EH (cell line): ENCODE measurements at places on chromosomes 3 and 15.

DNA sequence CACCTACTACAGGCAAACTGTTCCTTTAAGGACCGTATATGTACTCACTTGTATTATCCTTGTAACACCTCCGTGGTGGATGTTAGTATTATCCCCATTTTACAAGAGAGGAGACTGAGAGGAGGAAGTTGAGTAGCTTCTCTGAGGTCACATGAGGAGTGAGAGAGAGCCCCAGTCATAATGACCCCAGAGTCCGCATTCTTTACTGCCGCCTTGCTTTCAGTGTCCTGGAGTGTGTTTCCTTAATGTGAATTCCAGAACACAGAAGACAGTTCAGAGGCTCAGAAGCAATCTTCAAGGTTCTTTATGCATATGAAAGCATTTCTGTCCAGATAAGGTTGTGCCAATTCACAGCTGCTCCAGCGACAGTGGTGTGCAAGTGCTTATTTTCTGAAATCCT lies 199.2 kb downstream of the CACNA2D3 start:
- DNase-seq, result no peak

DNA sequence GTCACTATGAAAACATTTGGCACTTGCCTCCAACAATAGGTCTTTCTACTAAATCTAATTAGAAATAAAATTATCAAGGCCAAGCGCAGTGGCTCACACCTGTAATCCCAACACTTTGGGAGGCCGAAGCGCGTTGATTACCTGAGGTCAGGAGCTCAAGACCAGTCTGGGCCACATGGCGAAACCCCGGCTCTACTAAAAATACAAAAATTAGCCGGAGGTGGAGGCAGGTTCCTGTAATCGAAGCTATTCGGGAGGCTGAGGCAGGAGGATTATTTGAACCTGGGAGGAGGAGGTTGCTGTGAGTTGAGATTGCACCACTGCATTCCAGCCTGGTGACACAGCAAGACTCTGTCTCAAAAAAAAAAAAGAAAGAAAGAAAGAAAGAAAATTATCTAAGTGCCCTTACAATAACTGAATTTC lies 1.6 kb upstream of the PLD1 start:
- DNase-seq, result peak; percentile 78

DNA sequence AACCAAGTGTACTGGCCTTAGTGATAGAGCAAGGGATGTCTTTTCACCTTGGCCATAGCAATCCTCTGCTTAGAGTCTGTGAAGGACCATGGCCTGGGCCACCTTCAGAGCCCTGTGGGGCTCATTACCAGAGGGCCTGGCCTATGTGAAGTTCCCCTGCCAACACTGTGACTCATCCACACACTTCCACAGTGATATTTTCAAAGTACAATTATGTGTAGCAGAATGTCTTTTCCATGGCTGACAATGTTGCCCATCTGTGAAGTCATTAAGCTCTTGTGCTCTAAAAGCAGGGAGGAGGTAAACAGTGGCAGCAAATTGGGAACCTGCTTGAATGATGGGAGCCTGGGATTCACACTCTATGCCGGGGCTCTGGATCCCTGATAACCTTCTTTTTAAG lies 12.2 kb upstream of the CACNA1D start:
- no peak for DNase-seq

- peak; percentile 62 for DNase-seq
Measured at GRCh38 chr3:150300852-150301517, 107.1 kb upstream of the TSC22D2 start.

DNA sequence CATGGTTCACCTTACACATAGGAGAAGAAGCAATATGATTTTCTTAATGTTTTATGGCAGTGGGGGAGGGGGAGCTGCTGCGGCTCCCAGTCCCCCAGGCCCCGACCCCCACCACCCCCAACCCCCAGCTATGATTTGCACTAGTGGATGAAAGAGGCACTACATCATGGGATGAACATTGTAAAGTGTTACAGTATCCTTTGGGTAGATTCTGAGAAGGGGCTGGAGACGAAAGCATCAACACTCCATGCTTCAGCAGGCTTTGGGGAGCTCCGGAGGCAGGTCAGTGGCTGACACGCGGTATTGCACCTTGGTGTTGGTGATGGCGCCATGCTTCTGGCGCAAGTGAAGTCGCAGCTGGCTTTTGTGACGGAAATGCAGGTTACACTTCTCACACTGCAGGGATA lies 19.9 kb upstream of the RTP2 start:
- no peak for DNase-seq

DNA sequence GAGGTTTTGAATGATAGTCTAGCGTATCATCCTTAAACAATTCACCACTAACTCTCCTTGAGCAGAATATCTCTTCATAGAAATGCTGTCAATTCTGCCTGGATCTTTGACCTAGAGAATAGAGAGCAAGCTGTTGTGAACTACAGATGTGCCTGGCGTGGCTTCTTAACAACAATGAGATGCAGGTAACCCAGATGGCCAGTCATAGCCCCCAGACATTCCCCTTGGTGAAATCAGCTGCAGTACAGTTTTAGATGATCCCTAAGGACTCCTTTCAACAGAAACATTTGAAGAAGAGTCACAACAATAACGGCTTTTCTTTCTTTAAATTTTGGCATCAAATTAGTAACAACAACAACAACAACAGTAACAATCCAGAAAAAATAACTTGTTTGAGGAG lies 1041.3 kb downstream of the ROBO1 start:
- no peak for DNase-seq

DNA sequence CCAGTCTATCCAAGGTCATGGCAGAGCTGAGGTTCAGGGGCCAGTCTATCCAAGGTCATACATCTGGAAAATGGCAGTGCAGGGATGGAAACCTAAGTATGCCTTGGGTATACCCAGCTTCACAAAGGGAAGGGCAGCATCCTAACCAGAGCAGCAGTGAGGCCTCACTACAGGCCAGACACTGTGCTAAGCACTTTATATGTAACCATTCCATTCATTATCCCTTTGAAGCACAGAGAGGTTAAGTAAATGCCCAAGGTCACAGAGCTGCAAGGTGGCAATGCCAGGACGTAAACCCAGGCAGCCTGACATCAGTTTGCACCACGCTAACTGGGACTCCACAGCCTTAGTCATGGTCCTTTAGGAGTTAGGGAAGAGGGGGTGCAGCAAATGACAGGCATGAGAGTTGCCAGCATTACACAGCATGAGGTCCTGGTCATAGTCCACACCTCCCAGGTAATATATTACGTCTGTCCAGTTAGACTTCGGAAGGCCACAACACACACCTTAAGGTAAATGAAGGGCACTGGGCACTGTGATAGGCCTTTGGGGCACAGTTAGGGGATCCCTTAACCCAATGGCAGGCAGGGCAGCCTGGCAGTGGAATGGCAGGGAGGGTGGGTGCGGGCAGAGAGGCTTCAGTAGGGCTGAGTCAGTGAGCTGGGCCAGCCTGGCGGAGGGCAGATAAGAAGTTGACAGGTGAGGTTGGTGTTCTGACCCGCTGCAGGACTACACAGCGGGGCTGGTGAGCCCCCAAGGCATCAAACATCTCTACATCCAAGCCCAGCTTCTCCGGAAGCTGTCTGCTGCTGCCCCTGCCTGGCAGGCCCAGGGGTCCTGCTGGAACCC lies 21.1 kb upstream of the CORO2B start:
- DNase-seq, result no peak

DNA sequence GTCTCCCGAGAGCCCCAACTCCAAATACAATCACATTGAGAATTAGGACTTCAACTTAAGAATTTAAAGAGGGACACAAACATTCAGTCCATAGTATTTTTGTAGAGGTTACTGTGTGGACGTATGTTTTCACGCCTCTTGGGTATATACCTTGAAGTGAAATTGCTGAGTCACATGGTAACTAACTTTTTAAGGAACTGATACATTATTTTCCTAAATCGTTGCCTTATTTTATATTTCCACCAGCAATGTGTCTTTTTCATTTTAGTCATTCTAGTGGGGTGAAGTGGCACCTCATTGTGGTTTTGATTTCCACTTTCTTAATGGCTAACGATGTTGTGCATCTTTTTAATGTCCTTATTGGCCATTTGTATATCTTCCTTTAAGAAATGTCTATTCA lies 11.8 kb downstream of the PARP15 start:
- DNase-seq, result no peak

DNA sequence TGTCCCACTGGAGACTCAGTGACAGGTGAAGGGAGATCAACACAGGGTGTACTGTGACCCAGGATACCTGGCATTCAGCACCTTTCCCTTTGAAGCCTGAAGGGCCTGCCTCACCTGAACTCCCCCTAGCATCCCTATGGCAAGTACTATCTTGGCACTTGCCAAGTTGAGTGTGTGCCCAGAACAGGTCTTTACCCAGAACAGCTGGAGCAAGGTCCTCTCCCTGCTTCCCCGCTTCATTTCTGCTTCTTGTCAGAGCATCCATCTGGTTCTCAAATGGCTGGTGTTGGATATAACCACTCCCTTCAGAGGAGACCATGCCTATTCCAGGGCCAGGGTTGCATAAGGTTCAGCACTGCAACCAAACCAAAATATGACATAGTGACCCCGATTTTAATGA lies 73.0 kb downstream of the FAM43A start:
- no peak for DNase-seq

GRCh38 chr3:108223928-108224327 lies 1.7 kb upstream of the IFT57 start:
- DNase-seq, result peak; percentile 31

- peak; percentile 29 for DNase-seq
Measured at GRCh38 chr15:60006203-60006862, 2.2 kb downstream of the FOXB1 start.

- DNase-seq, result no peak
Measured at GRCh38 chr3:23749609-23750008, 56.1 kb upstream of the UBE2E1 start.

GRCh38 chr3:65873028-65873427 lies 165.7 kb downstream of the MAGI1 start:
- DNase-seq, result peak; percentile 23

DNA sequence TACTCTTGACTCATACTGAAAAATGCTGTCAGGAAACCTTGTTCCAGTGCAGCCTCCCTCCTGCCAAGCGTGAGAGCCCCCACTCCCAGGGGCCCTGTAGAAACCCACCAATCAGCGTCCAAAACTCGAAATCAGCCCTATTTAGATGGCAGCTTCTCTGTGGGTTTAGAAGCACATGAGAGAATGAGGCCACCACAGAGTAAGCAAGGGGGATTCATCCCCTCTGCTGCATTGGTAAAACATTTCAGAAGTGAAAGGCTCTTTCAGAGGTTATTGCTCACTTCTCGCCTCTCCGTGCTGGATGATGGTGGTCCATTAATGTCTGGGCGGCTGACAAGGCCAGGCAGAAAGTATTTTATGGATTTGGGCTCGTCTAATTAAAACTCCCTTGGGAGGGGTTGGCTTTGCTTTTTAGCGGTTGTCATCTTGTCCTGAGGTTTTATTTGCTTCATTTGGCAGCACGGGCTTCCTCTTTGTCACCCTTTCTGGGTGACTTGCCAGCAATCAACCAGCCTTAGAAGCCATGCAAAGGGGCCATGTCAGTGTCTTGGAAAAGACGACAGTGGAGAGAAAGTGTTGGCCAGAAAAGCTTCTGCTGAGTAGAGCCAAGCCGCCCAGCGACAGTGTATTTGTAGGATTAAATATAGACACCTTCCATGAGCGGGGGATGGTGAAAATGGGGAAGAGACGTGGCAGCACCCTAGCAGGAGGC lies 145.5 kb downstream of the ATP10A start:
- peak; percentile 30 for DNase-seq

DNA sequence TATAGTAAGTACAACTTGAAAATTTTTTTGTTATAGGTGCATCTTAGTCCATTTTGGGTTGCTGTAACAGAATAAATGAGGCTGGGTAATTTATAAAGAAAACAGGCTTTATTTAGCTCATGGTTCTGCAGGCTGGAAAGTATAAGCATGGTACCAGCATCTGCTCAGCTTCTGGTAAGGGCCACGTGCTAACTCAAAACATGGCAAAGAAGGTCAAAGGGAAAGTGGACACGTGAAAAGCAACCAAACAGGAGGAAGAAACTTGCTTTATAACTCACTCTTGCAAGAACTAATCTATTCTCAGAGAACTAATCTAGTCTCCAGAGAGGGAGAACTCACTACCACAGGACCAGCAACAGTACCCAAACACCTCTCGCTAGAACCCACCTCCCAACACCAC lies 9.1 kb downstream of the HDGFL3 start:
- no peak for DNase-seq

- DNase-seq, result no peak
Measured at GRCh38 chr15:80596521-80596976, 98.6 kb upstream of the ABHD17C start.

- no peak for DNase-seq
Measured at GRCh38 chr3:155535098-155535497, 209.8 kb downstream of the PLCH1 start.

GRCh38 chr3:52313188-52313773 lies 2.8 kb upstream of the DNAH1 start:
- DNase-seq, result no peak

- no peak for DNase-seq
Measured at GRCh38 chr3:38108649-38109579, 28.0 kb downstream of the ACAA1 start.

DNA sequence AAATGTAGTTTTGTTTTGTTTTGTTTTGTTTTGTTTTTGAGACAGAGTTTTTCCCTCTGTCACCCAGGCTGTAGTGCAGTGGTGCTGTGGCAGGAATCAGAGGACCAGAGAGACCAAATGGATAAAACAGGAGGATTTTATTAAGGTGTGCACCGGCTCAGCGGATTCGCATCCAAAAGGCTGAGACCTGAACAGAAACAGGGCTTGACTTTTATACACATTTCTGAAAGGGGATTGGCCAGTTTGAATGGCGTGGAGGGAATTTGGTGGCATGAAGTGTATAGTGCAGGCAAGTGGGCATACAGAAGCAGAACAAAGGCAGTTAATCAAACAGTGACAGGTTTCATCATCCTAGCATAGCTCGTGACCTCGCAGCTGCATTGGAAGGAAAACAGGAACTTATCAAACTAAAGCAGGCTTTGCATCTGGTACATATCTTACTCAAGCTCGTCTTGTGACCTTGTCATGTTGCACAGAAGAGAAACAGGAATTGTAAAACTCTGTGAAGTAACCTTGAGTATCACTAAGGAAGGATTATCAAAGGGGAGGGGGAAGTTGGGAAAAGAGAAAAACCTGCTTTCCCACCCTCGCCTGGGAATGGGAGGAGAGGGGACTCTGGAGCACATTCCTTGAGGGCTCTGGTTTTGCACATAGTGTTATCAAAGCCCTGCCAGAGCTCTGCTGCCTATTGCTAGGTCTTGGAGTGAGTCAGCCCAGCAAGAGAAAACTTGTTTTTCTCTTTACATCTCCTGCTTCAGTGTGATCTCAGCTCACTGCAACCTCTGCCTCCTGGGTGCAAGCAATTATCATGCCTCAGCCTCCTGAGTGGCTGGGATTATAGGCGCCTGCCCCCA lies 38.5 kb downstream of the C3orf62 start:
- peak; percentile 21 for DNase-seq

DNA sequence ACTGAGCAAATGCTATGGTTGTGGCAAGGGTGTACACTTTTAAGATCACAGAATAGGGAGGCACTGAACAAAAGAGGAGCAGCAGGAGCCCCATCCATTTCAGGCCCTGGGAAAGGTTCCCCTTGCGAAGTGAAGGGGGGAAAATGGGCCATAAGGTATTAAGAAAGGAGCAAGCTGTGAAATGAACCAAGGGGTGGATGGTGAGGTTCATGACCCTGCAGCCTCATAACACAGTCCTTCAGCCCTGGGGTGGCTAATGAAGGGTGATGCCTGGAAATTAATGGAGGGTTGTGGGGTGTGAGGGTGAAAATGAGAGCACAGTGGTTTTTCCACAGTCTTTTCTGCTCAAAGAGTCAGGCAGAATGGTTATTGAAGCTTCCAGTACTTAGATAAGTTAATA lies 150.1 kb downstream of the PDZRN3 start:
- DNase-seq, result no peak

- DNase-seq, result peak; percentile 84
Measured at GRCh38 chr3:27312044-27312668, 57.0 kb downstream of the NEK10 start.
